Posterior vena cava (tissue), 2 donors: ENCODE measurements at places on chromosomes 6 and 20. TPM values are rescaled to one million over a fixed set of nuclear protein-coding genes. Genes with fewer than 3 reads are reported as not detected.
A peak's percentile ranks its signal among the peaks of the same experiment; 100 is the strongest.

GRCh38 chr20:62959101-62959971 lies 6.8 kb downstream of the SLC17A9 start:
- peak; percentile 73 for DNase-seq

DNA sequence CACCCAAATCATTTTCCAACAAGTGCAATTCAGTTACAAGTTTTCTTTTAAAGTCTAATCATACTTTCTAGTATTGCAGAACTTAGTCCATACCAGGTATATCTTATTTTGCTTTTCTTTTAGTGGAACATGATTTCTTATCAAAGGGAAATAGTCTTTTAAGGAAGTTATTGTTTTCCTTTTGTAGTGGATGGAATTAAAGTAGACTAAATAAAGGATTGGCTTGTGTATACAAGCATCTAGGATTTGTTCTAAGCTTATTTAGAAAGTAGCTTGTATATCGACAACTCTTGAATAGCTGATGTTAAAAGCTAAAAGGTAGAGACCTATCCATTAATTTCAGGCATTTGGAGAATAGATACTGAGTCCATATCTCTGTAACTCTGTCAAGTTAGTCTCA lies 14.8 kb downstream of the DCBLD1 start:
- DNase-seq: no peak

DNA sequence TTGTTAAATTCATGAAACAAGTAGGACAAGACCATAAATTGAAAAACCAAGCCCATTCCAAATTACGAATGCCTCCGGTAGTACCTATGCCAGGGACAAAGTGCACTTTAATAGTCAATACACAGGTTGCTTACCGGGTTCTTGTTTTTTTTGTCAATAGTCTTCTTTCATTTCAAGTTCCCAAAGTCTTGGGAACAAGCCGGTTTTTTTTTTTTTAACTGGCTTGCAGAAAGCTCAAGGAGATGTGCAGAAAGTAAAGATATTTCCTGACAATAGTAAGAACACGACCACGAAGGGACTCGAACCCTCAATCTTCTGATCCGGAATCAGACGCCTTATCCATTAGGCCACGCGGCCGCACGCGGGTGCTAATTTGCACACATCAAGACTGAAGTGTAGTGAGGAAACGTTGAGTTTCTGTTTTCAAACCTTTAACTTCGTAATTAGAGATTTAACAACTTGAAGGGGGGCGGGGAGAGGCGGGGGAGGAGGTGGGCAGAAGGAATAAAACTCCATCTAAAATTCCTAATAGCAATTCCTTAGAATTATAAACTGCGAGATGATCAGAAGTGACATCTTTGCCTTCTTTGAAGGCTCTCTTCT lies 181.0 kb downstream of the TRIM27 start:
- DNase-seq: no peak

- DNase-seq: no peak
Observed at GRCh38 chr6:19478992-19479391, 358.2 kb upstream of the ID4 start.

DNA sequence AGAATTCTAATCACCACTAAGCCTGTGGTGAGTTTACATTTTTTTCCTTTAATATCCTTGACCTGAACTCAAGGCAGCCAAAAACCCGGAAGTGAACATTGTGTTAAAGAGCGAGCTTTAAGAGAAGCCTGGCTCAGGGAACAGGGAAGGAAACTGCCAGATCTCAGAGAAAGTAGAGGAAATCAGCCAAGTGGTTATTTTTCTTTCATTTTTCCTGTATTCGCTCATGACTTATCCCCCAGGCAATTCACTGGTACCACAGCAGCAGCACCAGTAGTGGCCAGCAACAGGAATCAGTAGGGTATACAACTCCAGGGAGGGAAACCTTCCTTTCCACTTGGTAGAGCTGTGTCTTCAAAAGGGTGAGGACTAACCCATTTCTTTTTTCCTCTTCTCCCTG lies 89.6 kb upstream of the HMGCLL1 start:
- DNase-seq: no peak

DNA sequence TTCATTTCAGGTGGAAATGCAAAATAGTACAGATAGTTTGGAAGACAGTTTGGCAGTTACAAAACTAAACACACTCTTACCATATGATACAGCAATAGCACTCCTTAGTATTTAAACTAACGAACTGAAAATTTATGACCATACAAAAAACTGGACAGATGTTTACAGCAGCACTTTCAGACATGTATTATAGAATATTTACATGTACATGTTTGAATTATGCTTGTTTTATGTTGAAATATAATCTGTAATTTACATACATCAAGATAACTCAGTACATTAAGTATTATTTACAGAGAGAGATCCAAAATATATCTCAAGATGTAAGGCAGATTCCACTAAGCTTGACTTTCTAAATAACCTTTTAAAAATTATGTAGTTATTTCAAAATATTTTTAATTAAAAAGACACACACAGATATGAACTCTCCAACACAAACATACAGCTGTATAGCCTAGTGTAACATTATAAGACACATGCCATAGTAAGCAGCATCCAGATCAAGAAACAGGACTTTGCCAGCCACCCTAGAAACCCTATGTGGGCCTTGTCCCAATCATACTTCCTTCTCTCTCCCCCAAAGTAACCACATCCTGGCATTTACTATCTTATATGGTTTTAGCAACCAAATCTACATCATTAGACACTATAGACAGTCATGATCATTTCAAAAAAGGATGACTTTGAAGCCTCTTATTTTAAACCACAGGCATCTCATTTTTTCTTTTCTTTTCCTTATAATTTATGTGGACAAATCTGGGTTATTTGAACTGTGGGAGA lies 82.2 kb downstream of the MAN1A1 start:
- DNase-seq: no peak

DNA sequence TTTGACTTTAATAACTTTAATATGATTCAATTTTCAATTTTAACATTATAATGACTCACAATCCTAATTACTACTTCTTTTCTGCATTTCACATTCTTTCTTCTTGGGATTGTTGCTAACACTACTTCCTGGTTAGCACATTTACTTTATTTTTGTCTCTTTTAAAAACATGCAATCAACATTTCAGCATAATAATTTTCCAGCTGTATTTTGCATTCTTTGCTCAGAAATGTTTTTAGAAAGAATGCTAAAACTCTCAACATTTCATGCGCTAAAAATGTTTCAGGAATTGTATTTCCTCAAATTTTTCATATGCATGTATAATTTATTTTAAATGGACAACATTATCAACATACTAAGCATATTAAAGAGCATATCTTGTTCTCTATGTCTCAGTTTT lies 1302.1 kb upstream of the GJE1 start:
- DNase-seq: no peak

DNA sequence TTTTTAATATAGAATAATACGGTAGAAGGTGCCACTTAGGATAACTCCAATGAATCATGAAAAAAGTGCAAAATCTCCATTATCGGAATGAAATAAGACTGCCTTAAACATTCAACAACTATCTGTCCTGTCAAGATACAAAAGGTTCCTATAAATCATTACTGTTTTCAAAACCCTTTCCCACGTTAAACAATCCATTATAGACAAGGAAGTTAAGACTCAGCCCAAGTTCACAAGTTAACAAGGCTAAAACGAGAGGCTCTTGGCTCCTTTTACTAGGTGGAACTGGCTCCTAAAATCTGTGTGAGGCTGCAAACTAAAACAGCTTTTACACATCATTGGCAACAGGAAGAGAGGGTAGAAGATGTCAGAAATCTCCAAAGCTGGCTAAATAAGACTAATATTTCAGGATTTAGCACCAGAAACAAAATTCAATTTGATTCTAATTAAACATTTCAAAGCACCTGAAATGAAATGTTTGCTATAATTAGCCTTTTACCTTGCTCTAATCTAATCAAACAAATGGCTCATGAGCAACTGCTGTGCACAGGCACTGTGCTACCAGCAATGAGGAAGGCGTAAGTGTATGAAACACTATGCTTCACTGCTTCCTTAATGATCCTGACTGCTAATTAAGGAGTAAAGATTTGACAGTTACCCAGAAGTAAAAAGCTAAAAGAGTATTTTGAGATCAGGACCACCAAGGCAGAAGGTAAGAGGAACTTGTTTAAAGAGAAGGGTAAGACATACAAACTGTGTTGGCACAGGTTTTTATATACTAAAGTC lies 109.7 kb downstream of the DST start:
- DNase-seq: no peak

- DNase-seq: no peak
Observed at GRCh38 chr20:48025661-48026060, 240.4 kb upstream of the SULF2 start.

- DNase-seq: no peak
Observed at GRCh38 chr20:4713401-4713800, 8.3 kb upstream of the PRND start.

DNA sequence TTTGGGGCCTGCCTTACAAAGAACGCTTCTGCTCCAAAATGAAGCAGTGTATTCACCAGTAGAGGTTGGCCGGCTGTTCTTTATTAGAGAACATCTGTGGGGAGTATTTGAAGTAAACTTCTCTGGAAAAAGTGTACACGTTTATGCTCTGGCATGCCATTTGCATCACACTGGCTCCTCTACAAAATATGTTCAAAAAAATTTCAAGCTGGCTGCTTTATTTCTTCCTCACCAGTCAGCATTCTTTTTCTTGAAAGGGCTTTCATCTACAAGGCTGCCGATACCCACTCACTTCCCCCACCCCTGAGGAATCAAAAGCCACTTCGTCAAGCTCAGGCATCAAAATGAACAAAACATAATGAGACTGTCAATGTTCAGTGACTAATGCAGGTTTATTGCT lies 294.1 kb downstream of the TFAP2B start:
- no peak for DNase-seq

- no peak for DNase-seq
Observed at GRCh38 chr20:14488756-14489479, 151.5 kb upstream of the FLRT3 start.

The ITPR3 gene
- total RNA-seq: 15.6 TPM

The EDN1 gene
- 4.0 TPM for total RNA-seq

The BHLHE23 gene
- not detected for total RNA-seq

The CITED2 gene
- 132 TPM for total RNA-seq

The PRPH2 gene
- total RNA-seq: 1.00 TPM

The PAK5 gene
- total RNA-seq: not detected

The PROCR gene
- total RNA-seq: 181 TPM
